Stomach (tissue), 19 donors: ENCODE measurements at places on chromosomes 6 and 20. TPM values are rescaled to one million over a fixed set of nuclear protein-coding genes. Genes with fewer than 3 reads are reported as not detected.

DNA sequence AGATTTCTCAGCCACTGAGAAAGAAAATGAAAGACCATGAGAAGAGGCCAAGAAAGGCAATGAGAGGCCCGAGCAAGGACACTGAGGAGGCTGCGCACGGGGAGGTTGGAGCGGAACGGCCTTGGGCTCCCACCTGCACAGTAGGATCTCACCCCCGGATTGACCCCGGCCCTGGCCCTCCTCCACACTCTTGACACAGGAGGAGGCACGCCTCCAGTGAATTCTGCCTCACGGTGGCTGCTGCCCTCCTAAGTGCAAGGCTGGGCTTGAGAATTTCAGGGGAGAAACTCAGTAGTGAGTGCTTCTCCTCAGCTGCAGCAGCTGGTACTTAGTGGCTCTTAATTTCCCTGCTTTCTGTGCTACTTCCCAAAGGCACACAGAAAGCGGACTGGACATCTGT is 18.0 kb downstream of the MRPL14 start:
- DNase-seq = no peak

GRCh38 chr20:25251019-25251418 is 3.1 kb downstream of the PYGB start:
- no peak for DNase-seq

GRCh38 chr6:147551976-147552375 is 43.5 kb downstream of the SAMD5 start:
- no peak for DNase-seq

DNA sequence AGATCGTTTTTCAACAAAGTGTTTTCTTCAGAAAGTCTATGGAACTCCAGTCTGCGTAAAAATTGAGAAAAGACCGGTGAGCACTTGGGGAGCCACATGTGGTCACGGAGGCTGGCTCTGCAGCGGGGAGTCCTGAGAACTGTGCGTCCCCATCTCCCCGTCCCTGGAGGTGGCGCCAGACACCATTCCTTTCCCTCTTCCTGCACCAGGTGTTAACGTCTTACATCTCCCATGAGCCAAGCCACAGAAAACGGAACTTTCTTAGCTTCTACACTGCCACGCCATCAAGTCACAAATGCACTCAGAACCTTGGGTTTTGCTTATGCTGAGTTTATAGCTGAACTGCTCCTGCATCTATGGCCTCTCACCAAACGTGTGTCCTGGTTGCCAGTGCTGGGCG is 62.6 kb downstream of the GINS1 start:
- peak; percentile 74 for DNase-seq

GRCh38 chr6:157284738-157285421 is 38.4 kb downstream of the TMEM242 start:
- DNase-seq = no peak

DNA sequence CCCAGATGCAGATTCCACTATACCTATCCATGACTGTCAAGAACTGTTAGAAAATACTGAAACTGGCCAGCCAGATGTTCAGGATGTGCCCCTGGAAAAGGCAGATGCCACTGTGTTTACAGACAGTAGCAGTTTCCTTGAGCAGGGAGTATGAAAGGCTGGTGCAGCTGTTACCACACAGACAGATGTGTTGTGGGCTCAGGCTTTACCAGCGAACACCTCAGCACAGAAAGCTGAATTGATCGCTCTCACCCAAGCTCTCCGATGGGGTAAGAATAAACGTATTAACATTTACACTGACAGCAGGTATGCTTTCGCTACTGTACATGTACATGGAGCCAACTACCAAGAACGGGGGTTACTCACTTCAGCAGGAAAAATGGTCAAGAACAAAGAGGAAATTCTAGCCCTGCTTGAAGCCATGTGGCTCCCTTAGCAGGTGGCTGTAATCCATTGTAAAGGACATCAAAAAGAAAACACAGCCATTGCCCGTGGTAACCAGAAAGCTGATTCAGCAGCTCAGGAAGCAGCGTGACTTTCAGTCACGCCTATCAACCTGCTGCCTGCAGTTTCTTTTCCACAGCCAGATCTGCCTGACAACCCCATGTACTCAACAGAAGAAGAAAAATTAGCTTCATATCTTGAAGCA is 459.7 kb upstream of the HTR1E start:
- DNase-seq = no peak

DNA sequence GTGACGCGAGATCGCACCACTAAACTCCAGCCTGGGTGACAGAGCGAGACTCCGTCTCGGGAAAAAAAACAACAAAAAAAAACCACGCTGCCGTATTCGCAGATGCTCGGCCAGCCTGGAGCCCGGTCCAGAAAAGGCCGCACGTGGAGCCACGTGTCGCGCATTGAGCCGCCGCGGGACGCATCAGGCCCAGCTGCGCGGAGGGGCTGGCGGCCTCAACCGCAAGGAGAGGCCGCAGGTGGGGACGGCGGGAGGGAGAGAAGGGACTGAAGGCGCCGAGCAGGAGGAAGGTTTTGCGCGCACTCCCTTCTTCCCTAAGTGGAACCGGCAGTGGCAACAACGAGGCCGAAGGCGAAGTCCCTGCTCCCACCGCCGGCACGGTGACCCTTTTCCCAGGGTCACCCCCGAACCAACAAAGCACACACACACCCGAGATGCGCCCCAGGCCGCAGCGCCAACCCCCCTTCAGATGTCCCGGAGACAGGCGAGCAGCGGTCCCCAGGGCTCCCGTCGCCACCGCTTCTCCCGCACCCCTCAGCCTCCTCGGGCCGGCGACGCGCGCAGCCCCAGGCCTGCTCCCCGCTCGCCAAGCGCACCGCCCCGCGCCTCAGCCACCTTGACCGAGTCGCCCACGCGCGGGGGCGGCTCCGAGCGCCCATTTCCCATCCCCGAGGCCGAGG is 681 bp downstream of the SYCP2 start:
- DNase-seq = no peak

TUBB2B gene
- not detected for total RNA-seq
